ENCODE measurements at places on chromosomes 4 and X.

- DNase-seq = no peak
These were observed 516 bp downstream of the SGMS2 start for GRCh38 chr4:107825072-107825824.

DNA sequence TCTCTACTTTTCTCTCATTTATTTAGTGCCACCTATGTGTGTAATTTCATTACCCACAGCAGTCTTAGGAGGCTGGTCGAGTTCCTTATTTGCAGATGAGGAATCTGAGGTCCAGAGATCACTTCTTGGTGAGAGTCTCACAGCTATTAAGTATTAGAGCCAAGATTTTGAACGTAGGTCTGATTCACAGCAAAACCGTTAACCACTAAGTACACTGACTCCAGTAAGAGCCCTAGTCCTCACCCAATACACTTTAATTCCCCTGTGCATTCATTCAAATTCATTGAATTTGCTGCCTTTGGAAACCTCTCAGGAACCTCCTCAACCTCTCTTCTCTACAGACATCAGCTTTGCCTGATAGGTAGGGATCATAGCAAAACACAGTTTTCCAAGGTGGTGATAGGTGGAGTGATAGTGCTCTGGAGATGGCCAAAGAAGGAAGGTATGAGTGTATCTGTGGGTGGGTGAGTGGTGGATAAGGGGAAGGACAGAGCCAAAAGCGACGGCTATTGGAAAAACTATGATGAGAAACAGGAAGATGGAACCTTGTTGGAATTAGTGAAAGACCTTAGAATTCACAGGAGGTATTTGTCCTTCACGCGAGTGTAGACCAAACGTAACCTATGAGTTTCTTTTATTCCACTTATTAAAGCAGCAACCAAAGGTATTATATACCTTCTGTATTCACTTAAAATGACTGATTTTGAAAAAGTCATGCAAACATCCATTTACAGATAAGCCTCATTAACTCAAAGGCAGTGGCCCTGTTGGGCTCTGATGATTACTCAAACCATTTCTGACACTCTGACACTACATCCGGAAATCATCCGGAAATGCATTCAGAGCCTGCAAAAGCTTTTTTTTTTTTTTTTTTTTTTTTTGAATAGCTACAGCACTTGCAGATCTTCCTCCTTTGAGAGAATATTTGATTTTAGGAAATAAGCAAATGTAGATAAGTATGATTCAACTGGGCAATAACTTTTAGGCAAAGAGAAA, 6.3 kb downstream of the FMR1 start:
- DNase-seq = no peak

GRCh38 chr4:2792396-2792710, 532 bp upstream of the SH3BP2 start:
- DNase-seq = no peak

- DNase-seq = no peak
These were observed 236.7 kb upstream of the PGRMC2 start for GRCh38 chr4:128524311-128524710.

GRCh38 chrX:138886769-138887168, 175.3 kb upstream of the FGF13 start:
- no peak for DNase-seq

GRCh38 chr4:181908168-181908567, 335.0 kb upstream of the TENM3 start:
- no peak for DNase-seq

- no peak for DNase-seq
These were observed 36.2 kb downstream of the EGFL6 start for GRCh38 chrX:13605611-13606010.

- no peak for DNase-seq
These were observed 159.9 kb downstream of the UNC5C start for GRCh38 chr4:95388911-95389310.

- DNase-seq = no peak
These were observed 108.3 kb downstream of the JADE1 start for GRCh38 chr4:128917781-128918180.

GRCh38 chr4:53551958-53552357, 39.3 kb downstream of the LNX1 start:
- DNase-seq = no peak

- DNase-seq = no peak
These were observed 206.5 kb upstream of the STK26 start for GRCh38 chrX:131816551-131817136.

- no peak for DNase-seq
These were observed at the start of gene NALF2 for GRCh38 chrX:69503782-69504625. TSS of gene NALF2 (plus strand) at chrX:69504326. CDS start at chrX:69505283, 957 bp downstream.

- no peak for DNase-seq
These were observed at the start of gene UBL4A for GRCh38 chrX:154486396-154487207. TSS of gene UBL4A (minus strand) at chrX:154486615. CDS start at chrX:154486584, 31 bp downstream.

DNA sequence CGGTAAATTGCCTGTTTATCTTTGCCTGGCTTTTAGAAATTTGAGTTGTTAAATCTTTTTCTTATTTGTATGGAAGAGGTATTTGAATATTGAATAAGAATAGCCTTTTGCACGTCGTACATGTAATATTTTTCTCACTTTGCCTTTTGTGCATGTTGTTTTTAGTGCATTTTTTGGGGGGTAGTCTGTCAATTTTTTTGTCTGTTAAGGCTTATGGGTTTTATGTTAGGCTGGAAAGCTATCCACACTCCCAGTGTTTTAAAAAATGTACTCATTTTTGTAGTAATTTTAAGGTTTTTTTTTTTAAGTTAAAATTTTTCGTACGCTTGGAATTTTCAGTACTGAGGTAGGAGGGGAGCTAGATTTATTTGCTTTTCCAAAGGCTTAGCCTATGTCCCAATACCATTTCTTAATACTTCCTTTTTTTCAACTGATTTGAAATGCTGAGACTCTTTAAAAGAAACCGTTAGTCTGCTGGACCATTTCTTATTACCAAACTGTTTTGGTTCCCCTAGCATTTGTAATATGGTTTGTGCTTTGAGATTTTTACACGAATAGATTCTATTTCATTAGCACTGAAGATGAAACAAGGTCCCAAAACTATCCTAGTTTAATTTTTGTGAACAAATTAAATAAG, 1.3 kb downstream of the HERC5 start:
- DNase-seq = no peak

- DNase-seq = no peak
These were observed 69.2 kb downstream of the BLTP1 start for GRCh38 chr4:122221322-122221721.

- no peak for DNase-seq
These were observed 609 bp downstream of the REPS2 start for GRCh38 chrX:16946971-16947562.

GRCh38 chr4:15964159-15964558, 1.2 kb upstream of the FGFBP2 start:
- DNase-seq = no peak

GRCh38 chrX:107674480-107675364, 46.4 kb downstream of the PRPS1 start:
- no peak for DNase-seq

DNA sequence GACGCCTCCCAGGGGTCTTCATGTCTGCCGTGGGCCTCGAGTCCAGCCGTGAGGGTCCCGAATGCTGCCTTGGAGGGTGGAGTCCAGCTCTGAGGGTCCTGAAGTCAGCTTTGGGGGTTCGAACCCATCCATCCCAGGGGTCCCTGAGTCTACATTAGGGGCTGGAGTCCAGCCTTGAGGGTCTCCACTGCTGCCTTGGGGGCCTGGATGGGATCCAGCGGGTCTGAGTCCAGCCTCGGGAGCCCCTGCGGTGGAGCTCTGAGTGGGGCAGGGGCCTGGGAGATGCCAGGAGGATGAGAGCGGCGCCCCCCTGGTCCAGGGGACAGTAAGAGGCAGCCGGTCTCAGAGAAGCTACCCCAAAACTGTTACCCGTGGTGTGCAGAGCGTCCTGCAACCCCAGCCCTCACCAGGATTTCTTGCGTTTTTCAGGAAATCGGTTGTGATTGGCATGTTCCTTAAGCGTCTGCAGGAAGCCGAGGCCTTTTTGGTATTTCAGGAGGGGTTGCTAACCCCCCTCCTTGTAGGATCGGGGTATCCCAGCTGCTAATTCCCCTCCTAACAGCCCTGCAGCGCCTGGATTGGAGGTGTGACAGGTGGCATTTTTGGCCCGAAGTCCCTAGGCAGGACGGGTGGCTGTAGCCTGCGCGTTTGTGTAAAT, 1.7 kb upstream of the GTPBP6 start:
- no peak for DNase-seq

DNA sequence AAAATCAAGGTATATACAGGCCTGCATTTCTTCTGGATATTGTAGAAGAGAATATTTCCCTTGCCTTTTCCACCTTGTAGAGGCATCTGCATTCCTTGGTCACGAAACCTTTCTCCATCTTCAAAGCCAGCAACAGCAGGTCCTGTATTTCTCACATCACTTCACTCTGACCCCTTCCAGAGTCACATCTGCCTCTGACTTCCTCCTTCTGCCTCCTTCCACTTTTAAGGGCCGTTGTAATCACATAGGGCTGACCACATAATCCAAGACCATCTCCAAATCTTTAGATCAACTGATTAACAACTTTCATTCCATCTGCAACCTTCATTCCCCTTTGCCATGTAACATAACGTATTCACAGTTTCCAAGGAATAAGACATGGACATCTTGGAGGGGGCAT, 38.3 kb upstream of the NDP start:
- no peak for DNase-seq

GRCh38 chr4:54228056-54228527, 1.0 kb upstream of the PDGFRA start:
- DNase-seq = no peak

GRCh38 chr4:69831646-69832325, 28.2 kb downstream of the SULT1E1 start:
- no peak for DNase-seq
